ENCODE measurements at places on chromosomes 1 and 21.

- DNase-seq, result no peak
These were observed 14.0 kb downstream of the PPIE start for GRCh38 chr1:39752703-39753102.

DNA sequence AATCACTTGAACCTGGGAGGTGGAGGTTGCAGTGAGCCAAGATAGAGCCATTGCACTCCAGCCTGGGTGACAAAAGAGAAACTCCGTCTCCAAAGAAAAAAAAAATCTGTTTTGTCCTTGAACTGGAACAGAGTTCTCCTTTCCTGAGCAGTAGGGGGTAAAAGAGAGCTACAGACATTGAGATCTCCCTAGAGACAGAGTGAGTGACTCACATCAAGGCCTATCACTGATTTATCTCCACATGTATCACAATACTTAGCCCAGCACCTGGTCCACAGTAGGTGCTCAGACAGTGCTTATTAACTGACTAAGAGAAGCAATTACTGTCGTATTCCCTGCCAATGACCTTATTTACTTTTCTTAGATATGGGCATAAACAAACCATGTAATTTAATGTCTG, 354.1 kb upstream of the C1orf87 start:
- no peak for DNase-seq

- peak; percentile 44 for DNase-seq
These were observed 27.8 kb upstream of the LRRC3 start for GRCh38 chr21:44427241-44428120.

- no peak for DNase-seq
These were observed 9.0 kb downstream of the IFNAR2 start for GRCh38 chr21:33238565-33239255.

DNA sequence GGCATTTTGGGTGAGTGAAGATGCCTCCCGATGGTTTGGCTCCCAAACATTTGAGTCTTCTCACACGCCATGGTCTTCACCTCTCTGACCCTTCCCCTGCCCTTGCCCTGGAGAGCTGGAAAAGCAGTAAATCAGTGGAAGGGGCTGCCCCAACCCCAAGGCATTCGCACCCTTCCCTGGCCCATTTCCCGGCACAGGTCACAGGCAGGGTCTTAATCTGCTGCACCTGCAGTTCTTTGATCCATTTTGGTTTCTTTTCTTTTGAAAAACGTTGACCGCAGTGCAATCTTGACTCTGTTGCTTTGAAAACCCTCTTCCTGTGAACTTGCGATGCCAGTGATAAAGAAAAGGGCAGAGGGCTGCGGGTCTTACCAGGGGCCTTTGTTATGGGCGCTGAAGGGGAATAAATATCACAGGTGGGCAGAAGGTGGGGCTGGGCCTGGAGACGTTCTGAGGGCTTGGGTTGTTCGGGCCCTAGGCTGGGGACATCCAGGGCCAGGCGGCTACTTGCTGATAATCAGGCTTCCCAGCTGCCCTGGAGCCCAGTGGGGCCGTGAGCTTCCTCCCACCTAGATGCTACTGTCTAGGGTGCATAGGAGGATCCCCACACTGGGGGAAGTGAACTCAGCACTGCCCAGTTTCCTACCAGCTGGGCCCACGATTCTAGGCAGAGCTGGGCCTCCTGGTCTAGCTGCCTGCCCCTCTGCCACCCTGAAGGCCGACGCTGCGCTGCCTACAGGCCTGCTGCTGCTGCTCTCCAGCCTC, 38.6 kb upstream of the EPS8L3 start:
- peak; percentile 38 for DNase-seq

GRCh38 chr1:187977298-187977697, 1148.5 kb downstream of the PLA2G4A start:
- DNase-seq, result no peak

- DNase-seq, result peak; percentile 48
These were observed 16.6 kb downstream of the BCAN start for GRCh38 chr1:156658496-156658895.

DNA sequence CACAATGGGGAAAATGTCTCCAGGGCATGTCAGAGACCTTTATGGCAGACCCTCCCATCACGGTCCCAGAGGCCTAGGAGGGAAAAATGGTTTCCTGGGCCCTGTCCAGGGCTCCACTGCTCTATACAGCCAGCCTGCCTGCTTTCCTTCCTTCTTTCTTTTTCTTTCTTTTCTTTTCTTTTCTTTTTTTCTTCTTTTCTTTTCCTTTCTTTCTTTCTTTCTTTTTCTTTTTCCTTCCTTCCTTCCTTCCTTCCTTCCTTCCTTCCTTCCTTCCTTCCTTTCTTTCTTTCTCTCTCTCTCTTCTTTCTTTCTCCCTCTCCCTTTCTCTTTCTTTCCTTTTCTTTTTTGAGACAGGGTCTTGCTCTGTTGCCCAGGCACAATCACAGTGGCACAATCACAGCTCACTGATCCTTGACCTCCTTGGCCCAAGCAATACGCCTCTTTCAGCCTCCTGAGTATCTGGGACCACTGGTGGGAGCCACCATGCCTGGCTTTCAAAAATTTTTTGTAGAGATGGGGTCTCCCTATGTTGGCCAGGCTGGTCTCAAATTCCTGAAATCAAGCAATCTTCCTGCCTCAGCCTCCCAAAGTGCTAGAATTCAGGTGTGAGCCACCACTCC, 106.9 kb downstream of the BACH1 start:
- no peak for DNase-seq

GRCh38 chr1:28159680-28160079, 16.8 kb downstream of the PTAFR start:
- DNase-seq, result no peak

GRCh38 chr1:106879538-106879937, 176.9 kb upstream of the PRMT6 start:
- DNase-seq, result no peak

DNA sequence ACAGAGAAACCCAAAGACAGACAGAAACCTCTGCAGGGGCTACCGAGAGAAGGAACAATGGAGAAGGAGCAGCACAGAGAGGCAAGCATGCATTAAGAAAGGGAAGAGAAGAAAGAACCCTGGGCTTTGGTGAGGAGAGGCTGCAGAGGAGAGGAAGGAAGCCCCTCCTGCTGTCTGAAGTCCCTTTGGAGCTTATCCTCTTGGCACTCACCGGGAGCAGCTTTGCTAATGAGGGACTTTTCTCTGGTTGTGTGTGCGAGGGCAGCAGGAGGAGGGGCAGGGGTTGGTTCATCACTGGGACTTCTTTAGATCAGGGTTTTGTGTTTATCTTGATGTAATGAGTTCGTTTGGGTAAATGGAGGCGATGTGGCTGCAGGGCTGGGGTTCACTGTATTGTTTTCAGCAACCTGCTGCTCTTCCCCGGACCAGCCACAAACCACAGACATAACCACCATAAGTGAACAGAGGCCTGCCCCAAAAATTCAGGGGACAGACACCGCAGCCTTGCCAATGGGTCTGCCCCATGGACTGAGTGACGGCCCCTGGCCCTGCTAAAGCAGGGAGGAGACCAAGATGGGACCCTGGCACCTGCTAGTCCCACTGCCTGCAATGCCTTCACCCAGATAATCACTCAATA, 100.6 kb downstream of the KCND3 start:
- no peak for DNase-seq

- DNase-seq, result no peak
These were observed 134.0 kb downstream of the HIVEP3 start for GRCh38 chr1:41784531-41785274.

DNA sequence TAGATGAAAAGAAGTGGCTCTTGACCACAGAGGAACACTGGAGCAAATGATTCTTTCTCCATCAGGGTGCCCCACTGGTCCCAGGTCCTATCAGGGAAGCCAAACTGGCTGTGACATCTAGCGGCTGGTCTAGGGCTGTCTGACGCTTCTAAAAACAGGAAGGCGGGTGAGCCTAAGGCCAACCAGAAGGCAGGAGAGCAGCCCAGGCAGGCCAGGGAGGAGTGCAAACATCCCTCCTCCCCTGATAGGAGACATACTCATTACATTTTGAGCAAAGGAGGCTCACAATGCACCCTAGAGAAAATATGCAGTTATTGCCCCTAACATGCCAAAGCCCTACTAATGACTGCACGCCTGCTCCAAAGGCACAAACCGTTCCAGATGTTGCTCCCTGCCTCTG, 10.4 kb upstream of the FOXE3 start:
- no peak for DNase-seq

DNA sequence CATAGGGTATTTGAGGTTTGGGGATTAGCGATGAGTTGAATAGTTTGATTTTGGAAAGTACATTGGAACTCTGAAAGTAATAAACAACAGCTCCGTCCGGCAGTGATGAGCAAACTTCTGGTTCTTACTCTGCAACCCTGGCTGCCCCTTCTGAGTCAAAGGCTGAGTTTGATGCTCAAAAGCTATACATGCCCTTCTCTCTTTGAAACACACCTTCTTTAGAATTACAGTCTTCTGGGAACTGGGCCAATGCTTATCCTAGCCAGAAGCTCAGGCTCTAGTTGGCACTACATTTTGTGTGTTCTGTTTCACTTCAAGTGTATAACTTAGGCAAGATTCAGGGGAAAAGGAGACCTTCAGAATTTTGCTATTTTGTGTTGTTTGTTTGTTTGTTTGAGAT, 9.3 kb downstream of the AHCYL1 start:
- no peak for DNase-seq

DNA sequence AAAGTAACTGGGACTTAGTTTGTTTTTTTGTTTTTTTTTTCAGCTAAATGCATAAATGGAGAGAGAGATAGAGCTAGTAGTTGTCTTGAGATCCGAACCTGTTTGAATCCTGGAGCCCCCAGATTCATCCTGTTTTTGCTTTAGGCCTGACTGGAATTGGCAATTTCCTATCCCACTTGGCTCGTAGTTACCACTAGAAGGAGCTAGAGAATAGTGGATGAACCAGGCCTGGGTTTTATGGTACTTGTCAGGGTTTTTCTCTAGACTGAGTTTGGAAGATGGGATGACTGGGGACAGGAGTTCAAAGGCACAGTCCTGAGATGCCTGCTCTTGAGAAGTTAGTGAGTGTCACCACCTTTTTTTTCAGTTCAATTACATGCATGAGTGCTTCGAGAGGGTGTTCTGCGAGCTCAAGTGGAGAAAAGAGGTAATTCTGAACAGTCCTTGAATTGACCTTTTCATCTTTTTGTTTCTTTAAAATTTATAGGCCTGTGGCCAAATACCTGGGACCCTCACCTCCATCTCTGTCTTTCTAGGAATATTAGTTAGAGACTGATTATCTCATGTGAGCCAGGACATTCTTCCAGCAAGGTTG, 23.4 kb downstream of the CELF3 start:
- DNase-seq, result no peak

GRCh38 chr1:164671966-164672571, 113.1 kb downstream of the PBX1 start:
- DNase-seq, result no peak

DNA sequence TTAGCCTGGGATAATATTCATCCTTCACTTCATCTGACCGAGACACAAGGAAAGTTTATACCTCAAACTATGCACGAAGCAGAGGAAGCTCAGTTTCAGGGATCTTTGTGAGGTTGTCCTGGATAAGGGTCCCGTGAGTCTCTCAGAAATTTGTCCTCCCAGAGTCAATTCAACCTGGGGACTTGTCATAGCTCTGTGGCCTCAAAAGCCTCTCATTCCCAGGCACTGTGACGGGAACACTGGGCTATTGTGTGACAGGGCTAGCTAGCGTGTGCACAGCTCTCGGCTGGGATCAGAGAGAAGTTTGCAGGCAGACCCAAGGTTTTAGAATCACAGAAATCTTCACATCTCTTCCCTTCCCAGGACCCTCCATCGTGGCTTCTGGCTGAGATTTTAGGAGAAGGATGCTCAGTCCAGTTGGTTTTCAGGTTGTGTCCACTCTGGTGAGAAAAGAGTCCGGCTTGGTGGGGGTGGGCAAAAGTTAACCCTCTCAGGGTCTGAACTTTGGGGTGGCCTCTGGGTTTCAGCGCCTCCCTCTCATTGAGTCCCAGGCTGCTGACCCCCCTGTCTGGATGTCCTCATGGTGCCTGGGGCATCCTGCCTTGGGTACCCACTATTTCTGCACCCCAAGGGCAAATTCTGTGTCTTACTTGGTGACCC, 20.4 kb upstream of the LBR start:
- peak; percentile 44 for DNase-seq

DNA sequence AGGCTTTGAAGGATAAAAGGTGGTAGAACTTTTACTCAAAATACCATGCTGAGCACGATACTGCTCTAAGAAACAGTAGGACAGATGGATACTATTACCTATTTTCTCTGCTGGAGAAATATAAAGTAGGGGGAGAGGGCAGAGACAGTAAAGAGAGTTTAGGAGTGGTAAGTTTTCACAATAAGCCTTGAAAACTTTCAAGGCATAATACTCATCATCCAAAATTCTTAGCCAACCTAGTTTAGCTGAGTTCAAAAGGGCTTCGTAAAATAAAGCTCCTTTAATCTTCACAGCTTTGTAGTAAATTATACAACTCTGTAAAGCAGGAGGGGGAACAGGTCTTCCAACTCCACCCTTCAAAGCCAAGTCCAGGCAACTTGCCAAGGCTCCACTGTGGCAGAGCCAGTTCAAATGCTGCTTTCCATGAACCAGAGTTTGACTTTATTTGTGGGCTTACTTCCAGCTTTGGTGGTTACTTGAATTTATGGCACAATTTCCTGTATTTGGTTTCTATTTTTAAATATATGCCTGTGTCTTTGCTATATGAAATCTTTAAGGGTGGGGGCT, 15.5 kb downstream of the TEX38 start:
- no peak for DNase-seq

DNA sequence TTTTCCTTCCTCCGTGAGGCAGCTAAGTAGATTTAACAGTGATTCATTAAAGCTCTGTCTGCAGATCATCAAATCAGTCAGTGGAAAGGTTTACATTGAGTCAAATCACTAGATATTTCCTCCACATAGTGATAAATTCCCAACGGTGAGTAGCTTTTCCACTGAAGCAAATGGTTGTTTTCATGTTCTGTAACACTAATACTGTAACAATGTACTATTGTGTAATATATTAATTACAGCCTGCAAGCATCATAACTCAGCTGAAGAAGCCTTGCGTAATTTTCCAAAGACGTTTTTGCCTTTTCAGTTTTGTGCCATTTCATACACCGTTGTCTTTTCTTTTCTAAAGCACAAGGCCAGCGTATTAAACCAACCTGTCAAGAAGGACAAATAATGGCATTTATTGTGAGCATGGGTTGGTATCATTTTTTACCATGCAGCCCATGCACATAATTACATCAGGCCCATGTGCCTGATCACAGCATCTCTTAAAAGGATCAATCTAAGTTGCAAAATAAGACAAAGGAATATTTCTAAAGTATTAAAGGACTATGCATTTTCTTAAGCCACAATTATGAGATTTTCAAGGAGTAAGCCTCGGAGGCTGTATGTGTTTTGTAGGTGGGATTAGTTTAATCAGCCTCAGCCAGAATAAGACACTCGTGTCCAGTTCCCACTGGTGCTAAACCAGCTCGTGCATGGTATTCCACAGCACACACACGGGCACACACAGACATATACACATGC, 16.7 kb upstream of the PDE9A start:
- DNase-seq, result no peak

DNA sequence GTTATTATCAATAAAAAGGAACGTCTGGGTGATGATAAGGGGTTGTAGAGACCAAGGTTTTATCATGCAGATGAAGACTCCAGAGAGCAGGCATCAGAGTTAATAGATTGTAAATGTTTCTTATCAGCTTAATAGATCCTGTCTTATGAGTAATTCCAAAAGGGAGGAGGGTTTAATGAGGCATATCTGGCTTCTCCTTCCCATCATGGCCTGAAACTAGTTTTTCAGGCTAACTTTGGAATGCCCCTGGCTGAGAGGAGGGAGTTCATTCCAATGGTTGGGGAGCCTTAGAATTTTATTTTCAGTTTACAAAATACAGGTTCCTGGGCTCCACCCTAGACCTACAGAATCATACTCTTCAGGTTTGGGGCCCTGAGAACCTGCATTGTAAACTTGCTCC, 13.5 kb downstream of the PLA2G2D start:
- no peak for DNase-seq

All from endodermal cell (in vitro differentiated cells).